NCI-H1105 (cell line): ENCODE measurements at places on chromosomes 1 and 21.

DNA sequence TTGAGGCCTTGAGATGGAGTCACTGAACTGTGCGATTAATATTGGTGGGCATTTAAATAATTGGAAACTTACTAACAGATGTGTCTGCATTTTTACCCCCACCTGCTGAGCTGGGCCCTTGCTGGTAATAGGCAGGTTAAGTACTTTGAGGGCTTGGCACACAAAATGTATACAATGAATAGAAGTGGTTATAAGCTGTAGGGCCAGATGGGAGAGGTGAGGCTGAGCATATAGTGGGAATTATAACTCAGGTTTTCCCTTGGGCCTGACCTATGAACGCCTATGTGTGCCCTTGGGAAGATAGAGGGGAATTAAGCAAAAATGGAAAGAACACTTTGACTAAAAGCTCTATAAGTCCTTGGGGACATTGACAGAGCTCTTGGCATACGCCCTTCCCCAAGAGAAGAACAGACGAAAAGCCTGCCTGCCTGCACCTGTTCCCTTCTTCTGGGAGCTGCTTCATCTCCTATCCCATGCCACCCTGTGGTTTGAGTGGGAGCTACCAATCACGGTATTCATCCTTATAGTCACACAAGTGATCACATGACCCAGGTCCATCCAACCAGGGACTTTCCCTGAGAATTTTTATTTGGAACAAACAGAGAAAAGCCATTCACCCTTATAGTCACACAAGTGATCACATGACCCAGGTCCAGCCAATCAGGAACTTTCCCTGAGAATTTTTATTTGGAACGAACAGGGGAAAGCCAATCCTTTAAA is 260.7 kb upstream of the CSF3R start:
- DNase-seq, result peak; percentile 36

DNA sequence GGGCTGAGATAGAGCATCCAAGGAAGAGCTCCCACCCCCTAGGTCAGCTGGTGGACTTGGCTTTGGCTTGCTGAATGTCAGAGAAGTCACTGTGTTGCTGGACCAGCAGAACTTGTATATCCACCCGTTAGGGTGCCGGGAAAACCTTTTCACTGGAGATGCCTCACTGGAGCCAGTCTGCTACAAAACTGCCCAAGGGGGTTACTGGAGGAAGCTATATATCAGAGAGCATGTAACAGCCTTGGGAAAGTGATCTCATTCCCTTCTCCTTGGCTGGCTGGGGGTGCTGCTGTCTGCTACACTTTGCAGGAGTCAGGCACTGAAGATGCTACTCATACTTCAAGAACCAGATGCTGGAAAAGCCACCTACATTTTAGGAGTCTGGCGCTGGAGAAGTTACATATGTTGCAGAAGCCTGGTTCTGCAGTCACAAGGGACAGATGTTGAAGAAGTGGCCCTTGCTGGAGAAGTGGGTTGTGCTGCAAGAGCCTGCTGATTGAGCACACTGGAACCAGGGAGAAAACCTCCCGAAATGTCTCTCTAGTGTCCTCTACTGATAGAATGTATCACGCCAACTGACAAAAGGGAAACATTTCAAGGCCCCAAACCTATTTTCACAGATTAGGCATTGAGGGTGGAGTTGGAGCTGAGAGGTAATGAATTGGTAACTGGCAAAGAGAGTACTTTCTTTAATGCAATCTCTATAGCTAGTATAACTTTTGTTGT is 250.6 kb downstream of the SPATA17 start:
- no peak for DNase-seq

- DNase-seq, result no peak
These were observed 4.8 kb downstream of the DISP3 start for GRCh38 chr1:11483581-11484320.

GRCh38 chr1:52119301-52120079 is 22.4 kb upstream of the ZFYVE9 start:
- no peak for DNase-seq

GRCh38 chr1:246032031-246032551 is 475.0 kb downstream of the SMYD3 start:
- no peak for DNase-seq

- DNase-seq, result no peak
These were observed 10.7 kb downstream of the AMPD2 start for GRCh38 chr1:109630081-109630897.

DNA sequence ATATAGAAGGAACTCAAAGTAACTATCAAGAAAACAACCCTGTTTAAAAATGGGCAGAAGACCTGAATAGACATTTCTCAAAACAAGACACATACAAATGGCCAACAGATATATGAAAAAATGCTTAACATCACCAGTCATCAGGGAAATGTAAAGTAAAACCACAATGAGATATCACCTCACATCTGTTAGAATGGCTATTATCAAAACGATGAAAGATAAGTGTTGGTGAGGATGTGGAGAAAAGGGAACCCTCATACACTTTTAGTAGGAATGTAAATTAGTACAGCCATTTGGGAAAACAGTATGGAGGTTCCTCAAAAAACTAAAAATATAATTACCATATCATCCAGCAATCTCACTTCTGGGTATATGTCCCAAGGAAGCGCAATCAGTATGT is 3.0 kb downstream of the CTSS start:
- DNase-seq, result no peak

DNA sequence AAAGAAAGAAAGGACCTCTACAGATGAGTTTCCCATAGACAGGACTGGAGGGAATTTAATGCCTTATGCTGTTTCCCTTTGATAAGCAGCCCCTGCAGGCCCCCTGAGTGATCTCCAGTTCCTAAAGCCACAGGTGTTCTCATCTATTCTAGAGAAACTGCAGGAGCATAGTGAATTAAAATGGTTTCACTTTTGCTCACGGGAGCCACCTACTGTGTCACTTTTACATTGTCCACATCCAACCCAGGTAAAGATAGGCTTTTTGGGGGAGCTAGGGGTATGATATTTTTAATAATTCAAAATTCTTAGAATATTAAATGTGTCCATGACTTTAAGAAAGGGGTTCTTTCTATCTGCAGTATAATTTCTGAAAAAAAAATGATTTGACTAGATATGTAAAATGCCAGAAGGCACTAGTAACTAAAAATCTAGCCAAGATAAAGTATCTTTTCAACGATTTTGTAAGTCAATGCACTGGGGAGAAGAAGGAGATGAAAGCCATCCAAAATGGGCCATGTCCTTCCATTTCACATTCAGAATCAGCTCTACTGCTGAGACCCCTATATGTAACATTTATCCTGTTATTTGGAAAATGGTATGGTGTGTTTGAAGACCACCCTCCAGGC is 267.3 kb upstream of the DUSP10 start:
- DNase-seq, result no peak

DNA sequence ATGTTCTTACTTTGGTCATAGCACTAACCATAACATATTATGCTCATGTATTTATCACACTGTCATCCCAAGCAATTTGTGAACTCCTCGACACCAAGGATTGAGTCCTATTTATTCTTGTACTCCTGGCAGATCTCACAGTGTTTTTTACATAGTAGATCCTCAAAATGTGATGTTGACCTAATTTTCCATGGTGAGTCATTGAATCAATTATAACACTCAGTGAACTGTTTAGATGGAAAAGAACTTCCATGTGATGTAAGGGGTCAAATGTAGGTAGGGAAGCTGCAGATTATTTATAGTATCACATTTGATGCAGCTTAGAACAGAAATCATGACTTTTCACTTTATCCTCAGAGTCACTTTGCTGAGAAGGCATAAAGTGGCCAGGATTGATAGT is 281.9 kb upstream of the ADAMTS5 start:
- no peak for DNase-seq

- DNase-seq, result no peak
These were observed 7.6 kb upstream of the LBR start for GRCh38 chr1:225435487-225435886.

GRCh38 chr21:44792702-44793591 is 8.7 kb downstream of the UBE2G2 start:
- DNase-seq, result peak; percentile 31

DNA sequence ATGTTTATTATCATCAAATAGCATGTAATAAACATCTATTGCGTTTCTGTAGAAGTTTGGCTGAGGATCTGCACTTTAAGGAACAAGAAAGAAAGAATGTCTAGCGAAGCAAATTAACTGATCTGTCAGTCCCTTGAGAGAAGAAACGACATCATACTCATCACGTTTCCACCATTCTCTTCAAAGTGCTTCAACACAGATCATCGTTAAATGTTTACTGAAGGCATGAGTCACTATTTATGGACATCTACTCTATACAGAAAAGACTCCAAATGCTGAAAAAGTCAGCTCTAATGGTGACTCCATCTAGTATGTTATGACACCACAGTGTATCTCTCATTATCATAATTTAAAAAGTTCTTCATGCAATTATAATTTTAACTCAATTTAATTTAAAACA is 369.1 kb downstream of the RGS7 start:
- no peak for DNase-seq

DNA sequence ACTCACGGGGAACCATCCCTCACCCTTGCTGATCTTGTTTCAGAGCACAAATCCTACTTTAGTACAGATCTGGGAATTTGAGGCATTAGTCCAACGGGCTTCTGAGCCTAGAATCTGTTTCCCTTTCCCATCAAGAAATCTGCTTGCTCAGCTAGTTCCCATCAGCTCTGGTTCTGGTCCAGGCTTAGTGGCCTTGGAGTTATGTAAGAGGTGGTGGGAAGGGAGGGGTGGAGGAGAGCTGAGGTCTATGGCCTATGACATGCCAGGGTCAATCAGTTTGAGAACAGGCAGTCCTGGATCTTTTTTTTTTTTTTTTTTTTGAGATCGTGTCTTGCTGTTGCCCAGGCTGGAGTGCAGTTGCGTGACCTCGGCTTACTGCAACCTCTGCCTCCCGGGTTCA is 4.1 kb downstream of the GSTM1 start:
- DNase-seq, result no peak

- no peak for DNase-seq
These were observed 1.1 kb upstream of the PLCH2 start for GRCh38 chr1:2474933-2475371.

DNA sequence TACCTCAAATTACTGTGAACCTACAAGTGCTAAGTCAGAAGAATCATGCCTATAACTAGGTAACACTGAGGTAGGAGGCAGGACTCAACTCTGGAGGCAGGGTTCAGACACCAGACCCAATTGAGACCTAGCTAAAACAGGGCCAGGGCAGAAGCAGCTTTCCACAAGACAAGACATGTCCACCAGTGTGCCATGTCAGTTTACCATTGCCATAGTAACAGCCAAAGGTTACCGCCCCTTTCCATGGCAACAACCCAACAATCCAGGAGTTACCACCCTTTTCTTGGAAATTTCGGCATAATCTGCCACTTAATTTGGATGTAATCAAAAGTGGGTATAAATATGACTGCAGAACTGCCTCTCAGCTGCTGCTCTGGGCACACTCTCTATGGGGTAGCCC is 432.3 kb downstream of the DPYD start:
- DNase-seq, result no peak

GRCh38 chr21:32921632-32922230 is 104.0 kb upstream of the OLIG2 start:
- DNase-seq, result no peak

DNA sequence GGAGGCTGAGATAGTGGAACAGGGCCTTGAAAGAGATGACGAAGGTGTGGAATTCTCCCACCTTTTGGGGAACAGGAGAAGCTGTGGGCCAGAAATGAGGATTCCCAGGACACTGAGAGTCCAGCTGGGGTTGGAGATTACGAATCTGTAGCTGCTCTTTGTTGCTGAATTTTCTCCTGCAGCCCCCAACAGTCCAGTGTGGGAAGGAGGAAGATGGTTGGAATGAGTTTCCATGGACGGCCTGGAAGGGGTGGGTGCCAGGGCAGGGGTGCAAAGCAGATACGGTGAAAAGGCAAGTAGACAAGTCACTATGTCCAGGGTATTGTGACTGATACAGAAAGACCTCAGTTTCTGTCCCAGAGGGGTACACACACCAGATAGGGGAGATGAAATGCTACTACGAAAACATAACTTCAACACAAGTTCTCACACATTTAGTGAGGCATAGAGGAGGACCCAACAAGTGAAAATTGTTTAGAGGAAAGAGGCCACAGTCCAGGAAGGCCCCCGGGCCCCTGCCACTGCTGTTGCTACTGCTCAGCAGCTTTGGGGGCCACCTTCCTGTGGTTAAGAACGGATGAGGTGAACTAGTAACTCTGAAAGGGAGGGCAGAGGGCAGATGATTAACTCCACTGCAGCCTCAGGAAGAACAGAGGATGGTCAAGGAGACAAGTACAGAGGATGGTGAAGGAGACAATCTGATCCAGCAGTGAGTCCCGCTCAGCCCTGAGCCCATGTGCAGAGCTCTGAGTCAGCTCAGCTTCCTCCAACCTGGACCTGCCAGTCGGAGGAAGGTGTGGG is 7.3 kb downstream of the CD244 start:
- no peak for DNase-seq

DNA sequence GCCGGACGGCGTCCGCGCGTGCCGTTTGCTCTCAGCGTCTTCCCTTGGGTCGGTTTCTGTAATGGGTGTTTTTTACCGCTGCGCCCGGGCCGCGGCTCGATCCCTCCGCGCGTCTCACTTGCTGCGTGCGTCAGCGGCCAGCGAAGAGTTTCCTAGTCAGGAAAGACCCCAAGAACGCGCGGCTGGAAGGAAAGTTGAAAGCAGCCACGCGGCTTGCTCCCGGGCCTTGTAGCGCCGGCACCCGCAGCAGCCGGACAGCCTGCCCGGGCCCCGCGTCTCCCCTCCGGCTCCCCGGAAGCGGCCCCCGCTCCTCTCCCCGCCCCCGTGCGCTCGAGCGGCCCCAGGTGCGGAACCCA is 159.8 kb downstream of the RUNX1 start:
- DNase-seq, result peak; percentile 39

DNA sequence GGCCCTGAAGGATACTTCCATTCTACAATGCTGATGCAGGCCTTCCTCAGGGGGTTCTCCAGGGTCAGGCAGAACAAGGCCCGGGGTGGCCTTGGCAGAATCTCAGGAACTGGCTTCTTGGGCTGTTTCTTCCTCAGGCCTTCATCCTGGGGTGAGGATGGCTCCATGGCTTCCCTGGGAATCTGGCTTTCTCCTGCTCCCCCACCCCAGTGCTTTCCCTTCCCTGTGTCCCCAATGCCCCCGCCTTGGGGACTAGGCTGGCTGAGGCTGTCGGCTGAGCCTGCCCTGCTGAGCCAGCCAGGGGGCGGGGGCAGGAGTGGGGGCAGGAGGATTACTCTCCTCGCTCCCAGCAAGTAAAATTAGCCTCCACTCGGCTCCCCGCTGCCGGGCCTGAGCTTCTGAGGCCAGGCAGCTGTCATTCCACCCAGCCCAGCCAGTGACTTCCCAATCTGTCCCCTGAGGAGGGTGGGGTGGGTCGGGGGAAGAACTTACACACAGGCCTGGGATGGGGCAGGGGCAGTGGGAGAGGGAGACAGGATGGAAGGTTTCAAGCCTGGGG is at the start of gene CACNA1S:
Gene CACNA1S (minus strand): TSS at position 254 of the 559 bp plus-strand sequence. CDS start 87 bp downstream, at position 167.
- no peak for DNase-seq

- DNase-seq, result no peak
These were observed 2.6 kb downstream of the TAGLN2 start for GRCh38 chr1:159922511-159923202.

GRCh38 chr1:67459068-67459467 is 28.9 kb upstream of the SERBP1 start:
- no peak for DNase-seq

- no peak for DNase-seq
These were observed 1.6 kb upstream of the STK40 start for GRCh38 chr1:36387141-36387949.

GRCh38 chr1:208233546-208233945 is 10.6 kb downstream of the PLXNA2 start:
- DNase-seq, result peak; percentile 94
